ENCODE measurements at places on chromosomes 12 and 14.

DNA sequence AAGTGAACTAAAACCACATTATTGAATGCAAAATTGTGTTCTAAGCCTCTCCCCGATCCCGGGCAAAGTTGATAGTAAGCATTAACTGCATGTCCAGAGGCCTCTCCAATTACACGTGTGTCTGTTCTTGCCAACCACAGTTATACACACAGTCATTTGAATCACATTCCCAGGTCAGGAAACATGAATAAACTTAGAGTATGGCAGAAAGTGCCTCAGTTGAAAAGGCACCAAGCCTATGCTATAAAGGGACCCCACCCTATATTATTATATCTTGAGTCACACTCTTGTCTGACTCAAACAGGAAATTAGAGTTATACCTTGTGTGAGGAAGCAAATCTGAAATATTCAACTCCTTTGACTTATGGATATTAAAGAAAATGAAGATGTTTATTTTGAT is 128.3 kb upstream of the STXBP6 start:
- no peak for ATAC-seq

DNA sequence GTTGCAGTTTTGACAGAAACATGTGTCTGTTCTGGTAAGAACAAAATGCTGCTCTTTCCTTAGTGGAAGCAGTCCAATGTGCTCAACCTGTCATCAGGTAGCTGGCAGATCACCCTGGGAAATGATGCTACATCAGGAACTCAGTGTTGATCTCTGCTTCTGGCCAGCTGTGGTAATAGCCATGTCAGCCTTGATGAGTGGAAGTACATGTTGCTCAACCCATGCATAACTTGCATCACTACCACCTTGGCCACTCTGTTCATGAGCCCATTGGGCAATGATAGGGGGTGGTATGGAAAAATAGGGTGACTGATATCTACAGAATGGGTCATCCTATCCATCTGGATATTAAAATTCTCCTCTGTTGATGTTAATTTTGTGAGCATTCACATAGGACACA is 411.0 kb downstream of the C12orf50 start:
- no peak for ATAC-seq

DNA sequence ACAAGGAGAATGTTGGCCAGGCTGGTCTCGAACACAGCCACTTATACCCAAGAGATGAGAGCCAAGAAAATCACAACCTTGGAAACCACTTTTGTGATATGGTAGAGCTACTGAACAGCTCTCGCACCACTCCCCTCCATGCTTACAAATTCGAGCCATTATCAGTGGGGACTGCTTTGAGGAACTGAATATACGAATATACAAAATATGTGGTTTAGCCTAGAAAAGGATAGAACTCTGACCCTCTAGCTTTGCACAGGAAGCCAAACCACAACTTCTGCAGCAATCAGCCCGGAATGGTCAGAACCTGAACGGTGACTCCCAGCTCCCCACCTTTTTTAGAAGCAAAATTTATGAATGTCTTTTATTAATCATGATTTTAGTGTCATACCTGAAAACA is 129.8 kb upstream of the TMEM132C start:
- ATAC-seq: no peak

- no peak for ATAC-seq
These were observed 104.7 kb upstream of the IFNG-AS1 start for GRCh38 chr12:67884596-67884995.

DNA sequence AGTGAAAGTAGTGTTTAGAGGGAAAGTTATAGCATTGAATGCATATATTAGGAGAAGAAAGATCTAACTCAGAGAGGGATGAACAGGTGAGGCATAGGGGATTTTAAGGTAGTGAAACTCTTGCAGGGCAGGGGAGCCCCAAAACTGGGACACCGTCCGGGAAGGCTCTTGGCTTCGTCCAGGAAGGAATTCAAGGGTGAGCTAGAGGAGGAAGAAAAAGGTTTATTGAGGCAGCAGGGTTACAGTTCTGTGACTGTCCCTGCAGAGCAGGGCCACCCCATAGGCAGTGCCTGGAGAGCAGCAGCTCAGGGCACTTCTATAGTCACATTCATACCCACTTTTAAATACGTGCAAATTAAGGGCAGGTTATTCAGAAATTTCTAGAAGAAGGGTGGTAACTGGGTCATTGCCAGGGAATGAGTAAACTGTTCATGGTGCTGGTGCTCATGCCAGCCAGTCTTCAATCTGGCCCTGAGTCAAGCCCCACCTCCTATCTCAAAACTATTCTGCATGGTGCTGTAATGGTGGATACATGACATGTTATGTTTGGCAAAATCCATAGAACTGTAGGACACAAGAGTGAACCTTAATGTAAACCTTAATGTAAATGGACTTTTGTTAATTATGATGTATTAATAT is 1.2 kb upstream of the OAS1 start:
- no peak for ATAC-seq

GRCh38 chr14:98592611-98593170 is 679.3 kb downstream of the BCL11B start:
- no peak for ATAC-seq

GRCh38 chr12:700016-700415 is 36.8 kb upstream of the NINJ2 start:
- no peak for ATAC-seq

DNA sequence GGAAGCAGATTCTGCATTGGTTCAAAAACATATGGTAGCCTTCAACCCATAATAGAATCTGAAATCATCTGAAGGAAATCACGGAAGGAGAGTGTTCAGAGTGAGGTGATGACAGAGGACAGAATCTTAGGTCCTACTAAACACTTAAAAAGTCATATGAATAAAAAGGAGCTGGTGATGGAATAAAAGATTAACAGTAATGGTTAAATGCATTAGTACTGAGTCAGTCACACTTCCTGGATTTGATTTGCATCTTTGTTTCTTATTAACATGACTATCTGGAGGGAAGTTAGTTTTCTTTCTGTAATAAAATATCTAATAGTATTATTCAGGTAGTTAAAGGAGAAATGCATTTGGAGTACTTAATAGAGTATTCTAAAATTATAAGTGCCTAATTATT is 296.3 kb upstream of the ATXN7L3B start:
- no peak for ATAC-seq

DNA sequence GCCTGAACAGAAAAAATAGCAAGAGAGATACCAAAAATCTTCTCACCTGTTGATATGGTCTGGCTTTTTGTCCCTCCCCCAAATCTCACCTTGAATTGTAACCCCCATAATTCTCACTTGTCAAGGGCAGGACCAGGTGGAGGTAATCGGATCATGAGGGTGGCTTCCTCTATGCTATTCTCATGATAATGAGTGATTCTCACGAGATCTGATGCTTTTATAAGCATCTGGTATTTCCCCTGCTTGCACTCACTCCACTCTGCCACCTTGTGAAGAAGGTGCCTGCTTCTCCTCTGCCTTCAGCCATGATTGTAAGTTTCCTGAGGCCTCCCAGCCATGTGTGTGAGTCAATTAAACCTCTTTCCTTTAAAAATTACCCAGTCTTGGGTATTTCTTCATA is 291.2 kb downstream of the CPNE8 start:
- no peak for ATAC-seq

DNA sequence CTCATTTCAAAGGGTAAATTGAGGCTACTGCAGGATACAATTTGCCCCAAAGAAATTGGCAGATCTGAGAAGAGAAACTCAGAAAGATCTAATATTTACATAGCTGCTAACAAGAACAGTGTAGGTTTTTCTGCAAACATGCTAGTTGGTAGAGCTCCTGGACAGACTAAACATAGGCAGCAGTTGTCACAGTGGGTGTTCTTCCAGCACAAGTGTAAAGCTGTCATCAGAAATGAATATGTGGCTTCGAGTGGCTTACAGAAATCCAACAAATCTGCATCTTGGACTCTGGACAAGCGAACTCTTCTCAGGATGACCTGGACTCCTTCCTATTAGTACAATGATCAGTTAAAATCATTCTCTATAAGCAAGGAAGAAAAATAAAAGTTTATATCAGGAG is 5.9 kb downstream of the CBX5 start:
- ATAC-seq: no peak

- no peak for ATAC-seq
These were observed 445.6 kb upstream of the PDE3A start for GRCh38 chr12:19922717-19923116.

DNA sequence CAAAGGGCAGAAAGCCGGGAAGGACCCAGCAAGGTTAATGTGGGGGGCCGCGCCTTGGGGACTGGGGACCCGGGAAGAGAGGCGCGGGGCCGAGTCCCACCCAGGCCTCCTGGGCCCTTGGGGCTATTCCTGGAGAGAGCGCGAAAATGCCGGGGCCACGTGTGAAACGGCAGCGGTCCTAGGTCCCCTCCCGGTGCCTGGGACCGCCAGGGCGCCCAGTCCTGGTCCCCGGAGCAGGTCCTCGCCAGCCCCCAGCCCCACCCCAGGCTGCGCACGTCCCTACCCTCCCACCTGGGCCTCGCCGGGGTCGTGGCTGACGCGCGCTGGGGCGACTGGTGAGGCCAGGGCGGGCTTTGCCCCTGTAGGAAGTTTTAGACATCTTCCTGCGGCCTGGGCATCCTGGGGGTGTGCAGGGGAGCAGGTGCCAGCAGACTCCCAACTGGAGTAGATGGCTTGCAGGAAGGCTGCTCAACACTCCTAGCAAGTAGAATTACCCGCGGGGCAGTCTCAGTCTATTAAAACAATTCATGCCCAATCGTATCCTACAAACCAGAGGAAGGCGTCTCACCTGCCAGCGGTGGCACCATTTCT is 708 bp downstream of the FAR2 start:
- ATAC-seq: no peak
